ENCODE measurements at places on chromosomes 3 and 15.

DNA sequence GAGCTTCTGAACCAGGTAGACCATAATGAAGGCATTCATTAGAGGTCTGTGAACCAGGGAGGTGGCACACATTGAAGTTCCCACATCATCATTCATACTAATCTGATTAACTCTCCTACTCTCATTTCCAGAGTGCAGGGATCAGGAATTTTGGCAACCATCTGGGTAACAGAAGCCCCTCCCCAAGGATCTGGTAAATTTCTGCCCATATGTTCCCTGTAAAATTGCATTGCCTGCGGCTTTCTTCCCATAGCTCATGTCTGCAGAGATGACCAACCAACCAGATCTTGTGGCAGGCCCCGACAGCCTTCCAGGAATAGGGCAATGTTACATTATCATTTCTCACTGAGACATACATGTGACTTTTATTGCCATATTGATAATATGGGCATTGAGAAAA, 111.4 kb upstream of the CHL1 start:
- H3K4me3 ChIP-seq, result no peak overlapping the region
- H3K4me1 ChIP-seq, result no peaks in the 10 kb centered on the region
- H3K27ac ChIP-seq, result no peak overlapping the region
- DNase-seq, result no peak
- H3K27me3 ChIP-seq, result no peaks in the 10 kb centered on the region

DNA sequence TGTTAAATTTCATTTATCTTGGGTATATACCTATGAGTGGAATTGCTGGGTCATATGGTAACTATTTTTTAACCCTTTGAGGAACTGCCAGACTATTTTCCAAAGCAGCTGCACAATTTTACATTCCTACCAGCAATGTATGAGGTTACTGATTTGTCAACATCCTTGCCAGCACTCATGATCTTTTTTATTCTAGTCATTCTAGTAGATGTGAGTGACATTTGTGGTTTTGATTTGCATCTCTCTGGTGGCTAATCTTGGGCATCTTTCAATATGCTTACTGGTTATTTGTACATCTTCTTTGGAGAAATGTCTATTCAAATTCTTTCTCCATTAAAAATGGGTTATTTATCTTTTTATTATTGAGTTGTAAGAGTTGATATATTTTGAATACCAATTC, 21.3 kb upstream of the LRRC58 start:
- peaks cover 30% of the 10 kb centered on the region for H3K27me3 ChIP-seq
- no peaks in the 10 kb centered on the region for H3K4me1 ChIP-seq
- no peak for DNase-seq
- no peak overlapping the region for H3K27ac ChIP-seq
- H3K36me3 ChIP-seq, result no peaks in the 10 kb centered on the region

GRCh38 chr3:149468504-149469212, 5.8 kb upstream of the TM4SF4 start:
- no peak overlapping the region for H3K4me3 ChIP-seq
- no peak overlapping the region for H3K27ac ChIP-seq
- H3K36me3 ChIP-seq, result peaks cover 3% of the 10 kb centered on the region
- H3K4me1 ChIP-seq, result no peaks in the 10 kb centered on the region
- peaks cover 37% of the 10 kb centered on the region for H3K27me3 ChIP-seq

GRCh38 chr3:177195242-177195991, 1.9 kb downstream of the TBL1XR1 start:
- H3K4me3 ChIP-seq, result peak overlapping the region; percentile 95
- H3K36me3 ChIP-seq, result peaks cover 37% of the 10 kb centered on the region
- no peak for DNase-seq
- H3K27ac ChIP-seq, result peak overlapping the region; percentile 96
- H3K27me3 ChIP-seq, result no peaks in the 10 kb centered on the region

DNA sequence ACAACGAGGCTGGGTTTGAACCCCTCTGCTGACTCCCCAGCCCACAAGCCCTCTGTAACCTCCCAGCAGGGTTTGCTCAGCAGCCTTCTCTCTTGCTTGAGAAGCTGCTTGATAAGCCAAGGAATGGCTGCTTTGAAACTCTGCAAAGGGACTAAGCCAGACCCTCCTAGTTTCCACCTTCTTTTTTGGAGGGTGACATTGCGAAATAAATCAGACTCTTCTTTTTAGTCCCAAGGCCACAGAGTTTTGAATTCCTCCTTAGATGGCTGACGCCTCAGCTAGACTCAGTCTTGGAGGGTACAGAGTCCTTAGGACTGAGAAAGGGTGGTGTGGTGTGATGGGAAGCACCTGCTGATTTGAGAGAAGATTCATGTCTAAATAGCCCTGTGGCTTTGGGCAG, 1.2 kb downstream of the TGM4 start:
- no peaks in the 10 kb centered on the region for H3K36me3 ChIP-seq
- H3K27me3 ChIP-seq, result peaks cover 7% of the 10 kb centered on the region
- no peak for DNase-seq
- no peak overlapping the region for H3K27ac ChIP-seq
- no peak overlapping the region for H3K4me3 ChIP-seq
- H3K4me1 ChIP-seq, result no peaks in the 10 kb centered on the region

DNA sequence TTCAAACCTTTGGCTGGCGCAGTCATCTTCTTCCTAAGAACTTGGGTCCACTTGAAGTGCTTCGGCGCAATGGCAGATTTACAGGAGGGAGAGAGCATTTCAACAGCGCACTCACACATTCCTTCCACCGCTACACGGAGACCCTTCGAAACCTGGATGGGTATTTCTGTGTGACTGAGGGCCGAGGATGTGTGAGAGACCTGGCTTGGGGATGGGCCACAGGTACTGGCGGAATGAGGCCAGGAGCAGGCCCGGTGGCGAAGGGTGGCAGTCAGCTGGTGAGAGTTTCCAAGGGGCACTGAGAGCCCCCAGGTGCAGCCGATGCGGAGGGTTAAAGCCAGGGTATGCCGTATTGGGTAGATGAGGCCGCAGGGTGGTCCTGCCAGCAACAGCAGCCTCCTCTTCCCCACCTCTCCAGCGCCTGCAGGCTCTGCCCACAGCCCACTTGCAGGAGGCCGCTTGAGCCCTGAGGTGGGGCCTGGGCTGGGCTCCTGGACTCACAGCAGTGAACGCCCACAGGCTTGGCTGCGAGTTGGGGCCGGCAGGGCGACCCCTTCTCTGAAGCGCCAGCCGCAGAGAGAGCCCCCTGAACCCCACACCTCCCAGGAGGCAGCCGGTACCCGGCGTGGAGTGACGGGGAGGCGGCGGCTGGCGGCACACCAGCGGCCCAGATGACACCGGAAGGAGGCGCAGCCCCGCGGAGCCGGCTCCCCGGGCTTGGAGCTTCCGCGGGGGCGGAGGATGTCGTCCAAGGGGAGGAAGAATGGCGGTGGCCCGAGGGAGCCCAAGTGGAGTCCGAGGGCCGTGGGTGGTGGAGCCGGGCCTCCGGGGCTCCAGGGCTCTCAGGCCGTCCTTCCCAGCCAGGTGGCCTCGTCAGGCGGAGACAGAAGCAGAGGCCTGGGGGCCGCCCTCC, 166.5 kb downstream of the NSMCE3 start:
- H3K27ac ChIP-seq, result no peak overlapping the region
- peaks cover 15% of the 10 kb centered on the region for H3K36me3 ChIP-seq
- H3K4me1 ChIP-seq, result peaks cover 10% of the 10 kb centered on the region
- H3K4me3 ChIP-seq, result peak overlapping the region; percentile 45

GRCh38 chr15:96334017-96334704, 3.7 kb downstream of the NR2F2 start:
- H3K27ac ChIP-seq, result no peak overlapping the region
- H3K27me3 ChIP-seq, result peaks cover 86% of the 10 kb centered on the region
- peaks cover 3% of the 10 kb centered on the region for H3K36me3 ChIP-seq
- H3K4me3 ChIP-seq, result peak overlapping the region; percentile 56
- DNase-seq, result no peak

DNA sequence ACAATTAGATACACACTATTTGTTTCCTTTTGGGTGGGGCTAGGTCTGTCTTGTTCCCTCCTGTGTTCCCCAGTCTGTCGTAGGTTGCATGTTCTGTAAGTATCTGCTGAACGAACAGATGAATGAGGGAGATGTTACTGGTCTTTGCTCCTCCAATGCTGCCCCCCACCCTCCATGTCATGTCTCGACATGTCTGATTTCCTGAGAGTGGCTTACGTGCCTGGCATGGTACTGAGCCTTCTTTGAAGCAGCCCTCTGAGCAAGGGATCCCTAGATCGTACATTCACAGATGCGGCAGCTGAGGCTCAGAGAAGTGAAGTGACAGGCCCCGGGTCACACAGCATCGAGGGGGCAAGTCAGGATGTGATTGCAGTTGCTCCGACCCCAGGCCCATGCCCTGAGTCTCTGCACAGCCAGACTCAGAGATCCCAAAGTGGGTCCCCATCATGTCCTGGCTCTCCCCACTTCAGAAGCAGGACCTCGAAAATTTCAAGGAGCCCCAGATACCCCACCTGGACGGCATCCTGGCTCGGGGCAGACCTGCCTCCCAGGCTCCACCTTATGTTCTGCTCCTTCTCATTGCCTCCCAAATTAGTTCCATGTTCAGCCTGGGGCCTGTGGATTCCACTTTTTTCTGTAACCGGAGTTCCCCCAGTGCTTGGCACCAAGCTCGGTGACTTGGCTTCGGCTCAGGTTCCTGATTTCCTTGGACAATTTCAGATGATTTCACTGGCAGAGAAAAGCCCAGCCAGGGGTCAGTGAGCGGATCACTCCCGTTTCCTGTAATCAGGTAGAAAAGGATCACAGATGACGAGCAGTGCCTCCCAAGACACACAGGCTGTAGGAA, 24.7 kb downstream of the GOLGA6L2 start:
- DNase-seq, result no peak
- H3K27ac ChIP-seq, result no peak overlapping the region
- no peaks in the 10 kb centered on the region for H3K27me3 ChIP-seq
- no peaks in the 10 kb centered on the region for H3K4me1 ChIP-seq

DNA sequence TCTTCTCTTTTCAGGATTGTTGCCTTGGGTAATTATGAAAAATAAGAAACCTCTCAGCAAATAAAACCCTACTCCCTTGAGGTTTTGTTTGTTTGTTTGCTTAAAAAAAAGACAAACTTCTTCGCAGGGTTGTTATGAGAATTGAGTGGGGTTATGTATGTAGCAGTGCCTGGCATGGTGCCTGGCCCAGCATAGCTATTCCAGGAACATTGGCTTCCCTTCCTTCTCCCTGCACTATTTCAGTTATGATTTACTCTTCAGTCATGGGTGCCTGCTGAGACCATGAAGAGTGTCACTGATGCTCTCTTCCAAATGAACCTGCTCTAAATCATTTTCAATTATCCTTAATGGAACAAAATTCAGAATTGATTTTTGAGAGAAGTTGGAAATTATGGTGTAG, 283.5 kb upstream of the ROPN1 start:
- H3K36me3 ChIP-seq, result no peaks in the 10 kb centered on the region
- H3K27me3 ChIP-seq, result peaks cover 16% of the 10 kb centered on the region
- H3K4me1 ChIP-seq, result no peaks in the 10 kb centered on the region
- no peak overlapping the region for H3K4me3 ChIP-seq
- no peak overlapping the region for H3K27ac ChIP-seq
- DNase-seq, result no peak

GRCh38 chr3:184078851-184079250, 18.0 kb upstream of the HTR3E start:
- H3K27ac ChIP-seq, result no peak overlapping the region
- no peaks in the 10 kb centered on the region for H3K36me3 ChIP-seq
- no peak for DNase-seq
